DND-41 (cell line): ENCODE measurements at places on chromosomes 1 and 21.

DNA sequence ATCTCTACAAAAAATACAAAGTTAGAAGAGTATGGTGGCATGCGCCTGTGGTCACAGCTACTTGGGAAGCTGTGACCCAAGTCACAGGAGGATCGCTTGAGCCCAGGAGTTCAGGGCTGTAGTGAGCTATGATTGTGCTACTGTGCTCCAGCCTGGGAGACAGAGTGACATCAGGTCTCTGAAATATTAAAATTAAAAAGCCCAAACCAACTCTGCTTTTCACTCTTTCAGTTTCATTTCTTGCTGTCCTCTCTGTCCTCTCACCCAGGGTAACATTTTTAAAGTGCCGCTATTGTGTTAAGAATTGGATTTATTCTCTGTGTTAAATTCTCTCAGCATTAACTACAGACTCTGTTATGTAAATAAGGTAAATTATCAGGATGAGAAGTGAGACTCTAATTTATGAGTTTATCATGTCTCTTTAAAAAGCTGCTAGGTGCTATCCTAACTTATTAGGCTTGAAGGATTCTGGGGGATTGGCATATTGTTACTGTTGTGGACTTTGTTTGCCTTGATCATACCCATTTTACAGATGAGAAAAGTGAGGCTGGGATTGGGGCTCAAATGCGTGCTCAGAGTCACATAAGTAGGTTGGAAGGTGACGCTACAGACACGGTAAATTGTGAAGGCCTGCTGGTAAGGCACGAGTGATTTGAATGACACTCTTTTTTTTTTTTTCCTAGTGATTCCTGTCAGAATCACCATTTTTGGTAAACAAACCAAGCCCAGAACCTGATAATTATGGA is 46.5 kb downstream of the B3GALT5 start:
- no peak for DNase-seq

DNA sequence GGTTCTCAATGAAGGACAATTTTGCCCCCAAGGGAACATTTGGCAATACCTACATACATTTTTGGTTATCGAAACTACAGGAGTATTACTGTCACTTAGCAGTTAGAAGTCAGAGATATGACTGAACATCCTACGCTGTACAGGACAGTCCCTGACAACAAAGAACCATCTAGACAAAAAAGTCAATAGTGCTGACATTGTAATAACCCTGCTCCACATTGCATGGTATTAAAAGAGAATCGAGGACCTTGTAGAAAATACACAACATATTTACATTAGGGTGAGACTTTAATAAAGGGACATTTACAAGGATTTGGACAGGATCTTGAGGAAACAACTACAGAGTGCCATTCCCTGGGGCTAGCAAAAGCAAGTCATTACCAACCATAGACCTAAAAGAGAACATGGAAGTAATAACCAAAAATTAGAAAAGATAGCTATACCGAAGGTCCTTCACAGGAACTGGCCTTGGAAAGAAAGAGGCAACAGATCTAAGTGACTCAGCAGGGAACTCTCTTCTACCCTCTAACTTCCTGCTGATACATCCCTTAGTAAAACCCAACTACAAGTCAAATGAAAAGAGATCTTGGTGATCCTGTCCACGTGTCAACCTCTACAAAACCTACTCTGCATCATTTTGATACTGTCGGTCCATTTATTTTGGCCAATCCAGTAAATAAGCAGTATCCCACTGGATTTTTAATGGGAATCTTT is 40.2 kb downstream of the ANGPTL3 start:
- DNase-seq = no peak

DNA sequence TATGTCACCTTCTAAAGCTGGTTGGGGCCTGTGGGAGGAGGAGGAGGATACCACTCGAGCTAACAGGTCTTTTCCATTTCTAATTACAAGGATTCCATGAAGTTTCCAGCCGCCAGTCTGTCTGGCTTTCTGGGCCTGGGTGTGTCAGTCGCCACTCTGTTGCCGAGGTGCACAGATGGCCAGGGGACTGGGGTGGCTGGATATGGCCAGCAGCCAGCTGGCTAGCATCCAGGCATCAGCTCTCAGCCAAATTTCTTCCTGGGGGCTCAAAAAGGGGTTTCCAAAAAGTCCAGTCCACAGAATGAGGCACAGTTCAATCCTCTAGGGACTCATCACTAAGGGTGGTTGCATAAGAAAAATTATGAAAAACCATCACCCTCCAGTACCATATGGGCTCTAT is 32.4 kb downstream of the ITPKB start:
- no peak for DNase-seq

DNA sequence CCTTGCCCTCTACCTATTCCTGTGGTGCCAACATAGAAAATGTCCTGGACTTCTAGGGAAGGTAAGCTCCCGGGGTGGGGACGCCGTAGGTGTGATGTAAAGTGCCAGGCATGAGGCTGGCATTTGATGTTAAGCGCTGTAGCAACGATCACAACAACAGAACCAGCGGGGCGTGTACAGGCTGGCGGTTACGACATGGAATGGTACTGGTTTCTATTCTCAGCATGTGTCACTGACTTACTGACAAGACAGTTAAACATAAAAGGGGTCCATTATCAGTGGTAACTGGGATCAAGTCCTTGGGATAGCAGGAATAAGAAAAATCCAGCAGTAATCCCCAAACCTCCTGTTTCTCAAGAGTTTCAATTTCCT is 58.9 kb downstream of the TGFBR3 start:
- no peak for DNase-seq

GRCh38 chr1:100423832-100424337 is 71.6 kb downstream of the CDC14A start:
- DNase-seq = no peak
